ENCODE measurements at places on chromosomes 13 and 19.

DNA sequence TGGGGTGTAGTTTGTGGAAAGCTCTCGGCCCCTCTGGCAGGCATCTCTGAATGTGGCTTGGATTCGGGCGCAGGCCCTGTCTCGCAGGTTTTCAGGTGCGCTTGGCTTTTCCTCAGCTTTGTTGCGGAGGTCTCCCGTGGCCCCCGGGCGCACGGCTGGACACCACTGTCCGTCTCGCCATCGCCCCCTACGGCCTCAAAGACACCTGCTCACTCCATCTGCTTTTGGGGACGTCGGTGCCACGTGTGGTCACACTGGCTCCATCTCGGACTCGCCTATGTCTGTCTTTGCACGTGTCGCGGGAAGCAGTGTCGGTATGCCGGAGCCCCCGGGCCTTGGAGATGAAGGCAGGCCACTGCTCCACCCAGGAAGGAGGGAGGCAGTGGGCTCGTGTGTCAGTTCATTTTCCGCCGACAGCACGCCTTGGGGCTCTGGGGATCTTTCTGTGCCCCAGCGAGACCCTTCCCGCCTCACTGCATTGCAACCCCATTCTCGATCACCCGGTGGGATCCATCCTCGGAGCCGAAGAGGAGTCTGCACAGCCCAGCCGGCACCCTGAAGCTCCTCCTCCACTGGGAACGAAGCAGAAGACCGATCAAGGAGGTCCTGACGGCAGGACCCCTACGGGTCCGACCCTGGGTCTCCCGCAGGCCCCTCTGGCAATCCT, 42.1 kb downstream of the ZNF146 start:
- no peak for DNase-seq

- DNase-seq, result no peak
These were observed 298.7 kb downstream of the HS6ST3 start for GRCh38 chr13:96388598-96388997.

GRCh38 chr19:6521718-6522646, 8.8 kb upstream of the TNFSF9 start:
- DNase-seq, result no peak

DNA sequence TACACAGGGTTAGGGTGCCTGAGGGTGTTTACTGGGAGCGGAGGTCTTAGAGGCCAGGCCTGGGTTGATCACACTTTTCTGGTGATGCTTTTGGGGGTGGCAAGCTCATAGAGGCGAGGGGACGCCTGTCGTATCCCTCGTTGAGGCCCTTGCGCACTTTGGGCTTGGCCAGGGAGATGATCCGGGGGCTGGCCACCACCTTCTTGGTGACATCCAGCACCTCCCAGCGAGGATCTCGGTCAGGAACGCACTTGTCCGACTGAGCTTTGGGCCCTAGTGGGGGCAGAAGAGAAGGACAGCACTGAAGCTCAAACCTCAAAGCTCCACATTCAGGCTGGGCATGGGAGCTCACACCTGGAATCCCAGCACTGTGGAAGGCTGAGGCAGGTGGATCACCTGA, 17.6 kb upstream of the MIER2 start:
- DNase-seq, result no peak

DNA sequence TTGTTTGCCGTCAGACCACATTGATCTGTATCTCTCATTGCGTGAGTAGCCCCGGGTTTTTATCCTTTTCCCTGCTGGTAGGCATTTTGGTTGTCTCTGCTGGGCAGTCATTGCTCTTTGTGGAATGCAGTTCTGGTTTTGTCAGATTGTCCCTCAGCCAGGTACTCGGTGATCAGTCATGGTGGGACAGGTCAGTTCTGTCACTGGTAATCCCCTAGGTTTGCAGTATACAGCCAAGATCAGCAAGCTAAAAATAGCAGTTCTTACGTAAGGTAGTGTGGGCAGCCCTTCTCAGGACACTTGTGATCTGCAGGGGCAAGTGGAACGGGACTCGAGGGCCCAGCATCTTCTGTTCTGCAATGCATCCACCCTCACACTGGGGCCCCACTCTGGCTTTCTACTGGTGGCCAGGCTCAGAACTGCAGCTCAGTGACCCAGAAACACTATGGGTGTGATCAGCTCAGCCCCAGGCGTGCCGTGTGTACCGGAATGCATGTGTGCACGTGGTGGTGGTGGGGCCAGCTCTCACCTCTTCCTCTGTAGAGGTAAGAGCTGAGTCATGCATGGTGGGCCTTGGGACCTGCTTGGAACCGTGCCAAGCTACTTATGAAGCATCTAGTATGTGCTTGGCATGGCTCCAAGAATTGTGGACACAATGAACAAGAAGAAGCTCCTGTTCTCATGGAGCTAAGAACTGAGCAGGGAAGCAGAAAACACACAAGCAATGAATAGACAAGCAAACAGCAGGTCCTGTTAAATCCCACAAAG, 6.3 kb downstream of the PLEKHF1 start:
- no peak for DNase-seq

DNA sequence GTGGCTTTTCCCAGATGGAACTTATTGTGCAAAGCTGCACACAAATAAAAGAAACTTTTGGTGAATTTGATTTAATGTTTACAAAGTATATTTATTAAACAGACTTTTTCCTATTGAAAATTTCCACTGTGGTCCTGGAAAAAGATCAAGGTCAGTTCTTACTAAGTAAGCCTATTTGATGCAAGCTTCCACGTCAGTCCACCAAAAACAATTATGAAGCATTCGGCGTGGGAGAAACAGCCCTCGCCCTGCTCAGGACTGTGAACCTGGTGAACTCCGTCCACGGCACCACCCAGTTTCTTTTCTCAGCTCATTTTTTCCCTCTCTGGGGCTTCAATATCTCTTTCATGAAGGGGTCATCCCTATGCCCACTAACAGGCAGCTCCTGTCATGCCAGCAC, 149.8 kb downstream of the EFNB2 start:
- DNase-seq, result no peak

GRCh38 chr19:46574533-46574932, 26.6 kb upstream of the CALM3 start:
- DNase-seq, result no peak

DNA sequence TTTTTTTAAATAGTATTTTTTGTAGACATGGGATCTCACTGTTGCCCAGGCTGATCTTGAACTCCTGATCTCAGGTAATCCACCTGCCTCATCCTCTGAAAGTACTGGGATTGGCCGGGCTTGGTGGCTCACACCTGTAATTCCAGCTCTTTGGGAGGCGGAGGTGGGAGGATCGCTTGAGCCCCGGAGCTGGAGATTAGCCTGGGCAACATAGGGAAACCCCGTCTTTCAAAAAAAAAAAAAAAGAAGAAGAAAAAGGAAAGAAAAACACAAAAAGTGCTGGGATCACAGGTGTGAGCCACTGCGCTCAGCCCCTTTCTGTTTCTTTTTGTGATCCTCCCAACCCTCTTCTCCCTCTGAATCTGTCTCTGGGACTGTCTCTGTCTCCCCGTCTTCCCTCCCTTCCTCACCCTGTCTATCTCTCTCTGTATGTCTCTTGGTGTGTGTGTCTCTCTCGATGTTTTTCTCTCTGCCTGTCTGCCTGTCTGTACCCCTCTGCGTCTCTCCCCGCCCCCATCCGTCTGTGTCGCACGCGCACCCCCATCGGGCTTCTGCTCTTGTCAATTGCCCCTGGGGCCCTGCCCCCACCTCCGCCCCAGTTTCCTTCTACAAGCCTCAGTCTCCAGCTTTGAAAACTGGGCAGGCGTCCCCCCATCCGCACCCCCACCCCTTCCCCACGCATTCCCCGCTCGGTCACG, 540 bp upstream of the ZFP36 start:
- DNase-seq, result no peak

GRCh38 chr13:51645154-51645650, 60.9 kb downstream of the WDFY2 start:
- no peak for DNase-seq

GRCh38 chr13:34951528-34951927, 9.5 kb downstream of the NBEA start:
- no peak for DNase-seq

DNA sequence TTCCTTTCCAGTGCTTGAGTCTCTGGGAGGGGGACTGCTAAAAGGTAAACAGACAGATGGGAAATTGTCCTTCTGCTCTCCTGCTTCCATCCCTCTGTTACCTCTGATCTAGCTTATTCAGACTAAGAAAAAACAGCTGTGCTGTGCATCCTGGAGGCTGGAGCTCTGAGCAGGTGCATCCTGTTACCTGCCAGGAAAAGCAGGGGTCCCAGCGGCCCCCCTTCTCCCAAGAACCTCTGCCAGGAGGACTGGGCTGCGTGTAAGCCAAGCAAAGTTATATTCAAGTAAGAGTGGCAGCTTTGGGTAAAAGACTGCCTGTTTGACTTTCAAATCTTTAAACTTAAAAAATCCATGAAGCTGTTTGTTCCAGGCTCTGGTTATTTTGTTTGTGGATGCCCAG, 75.1 kb downstream of the C13orf42 start:
- DNase-seq, result no peak

- DNase-seq, result no peak
These were observed 20.6 kb upstream of the OLFM2 start for GRCh38 chr19:9956956-9957355.

GRCh38 chr13:27967203-27967735, 1.8 kb downstream of the CDX2 start:
- DNase-seq, result no peak

- DNase-seq, result no peak
These were observed 38.4 kb downstream of the LTBP4 start for GRCh38 chr19:40639638-40639982.

GRCh38 chr13:28049215-28049614, 51.2 kb downstream of the FLT3 start:
- DNase-seq, result no peak

GRCh38 chr13:64029343-64030093, 2613.9 kb upstream of the PCDH20 start:
- no peak for DNase-seq

DNA sequence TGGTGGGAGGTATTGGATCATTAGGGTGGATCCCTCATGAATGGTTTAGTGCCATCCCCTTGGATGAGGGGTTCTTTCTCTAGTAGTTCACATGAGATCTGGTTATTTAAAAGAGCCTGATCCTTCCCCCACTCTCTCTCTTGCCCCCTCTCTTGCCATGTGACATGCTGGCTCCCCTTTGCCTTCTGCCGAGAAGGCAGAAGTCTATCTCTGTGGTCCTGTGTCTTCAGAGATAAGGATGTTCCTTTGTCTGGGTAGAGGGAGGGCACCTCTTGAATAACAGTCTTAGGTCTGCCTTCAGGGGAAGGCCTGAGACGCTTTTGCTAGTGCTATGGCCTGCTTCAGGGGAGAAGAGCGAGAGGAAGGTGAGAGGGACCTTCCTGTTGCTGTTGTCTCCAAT, 2.0 kb upstream of the ZDHHC20 start:
- DNase-seq, result no peak

- no peak for DNase-seq
These were observed 13.3 kb downstream of the SLC25A42 start for GRCh38 chr19:19077103-19077502.

- DNase-seq, result no peak
These were observed 510.3 kb downstream of the GPC6 start for GRCh38 chr13:93736909-93737308.

DNA sequence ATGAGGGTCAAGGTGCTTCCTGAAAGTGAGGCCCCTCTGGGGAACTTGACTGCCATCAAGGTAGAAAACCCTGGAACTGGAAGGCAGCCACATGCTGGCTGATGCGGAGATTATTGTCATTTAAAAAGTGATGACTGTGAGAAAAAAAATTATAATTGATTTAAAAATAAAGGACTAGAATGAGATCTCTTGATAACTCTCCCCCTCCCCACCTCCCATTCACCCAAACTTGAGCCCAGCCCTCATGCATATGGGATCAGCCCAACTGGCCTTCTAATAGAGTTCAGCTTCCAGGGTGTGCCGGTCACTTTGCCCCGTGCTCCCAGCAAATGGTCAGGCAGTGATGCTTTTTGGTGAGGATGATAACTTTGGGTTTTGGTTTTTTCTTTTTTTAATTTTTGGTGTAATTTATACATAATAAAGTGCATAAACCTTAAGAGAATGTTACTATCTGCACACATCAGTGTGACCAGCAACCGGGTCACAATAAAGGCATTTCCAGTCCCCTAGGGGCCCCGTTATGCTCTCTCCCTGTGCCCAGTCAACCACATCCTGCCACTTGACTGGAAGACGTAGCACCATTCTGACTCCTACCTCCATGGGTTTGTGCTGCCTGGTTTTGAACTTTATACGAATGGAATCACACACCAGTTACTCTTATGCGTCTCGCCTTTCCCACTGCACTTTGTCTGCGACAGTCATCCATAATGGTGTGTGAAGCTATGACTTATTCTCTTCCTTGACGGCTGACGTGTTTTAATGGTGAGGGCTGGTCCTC, 187.9 kb downstream of the USP12 start:
- no peak for DNase-seq

DNA sequence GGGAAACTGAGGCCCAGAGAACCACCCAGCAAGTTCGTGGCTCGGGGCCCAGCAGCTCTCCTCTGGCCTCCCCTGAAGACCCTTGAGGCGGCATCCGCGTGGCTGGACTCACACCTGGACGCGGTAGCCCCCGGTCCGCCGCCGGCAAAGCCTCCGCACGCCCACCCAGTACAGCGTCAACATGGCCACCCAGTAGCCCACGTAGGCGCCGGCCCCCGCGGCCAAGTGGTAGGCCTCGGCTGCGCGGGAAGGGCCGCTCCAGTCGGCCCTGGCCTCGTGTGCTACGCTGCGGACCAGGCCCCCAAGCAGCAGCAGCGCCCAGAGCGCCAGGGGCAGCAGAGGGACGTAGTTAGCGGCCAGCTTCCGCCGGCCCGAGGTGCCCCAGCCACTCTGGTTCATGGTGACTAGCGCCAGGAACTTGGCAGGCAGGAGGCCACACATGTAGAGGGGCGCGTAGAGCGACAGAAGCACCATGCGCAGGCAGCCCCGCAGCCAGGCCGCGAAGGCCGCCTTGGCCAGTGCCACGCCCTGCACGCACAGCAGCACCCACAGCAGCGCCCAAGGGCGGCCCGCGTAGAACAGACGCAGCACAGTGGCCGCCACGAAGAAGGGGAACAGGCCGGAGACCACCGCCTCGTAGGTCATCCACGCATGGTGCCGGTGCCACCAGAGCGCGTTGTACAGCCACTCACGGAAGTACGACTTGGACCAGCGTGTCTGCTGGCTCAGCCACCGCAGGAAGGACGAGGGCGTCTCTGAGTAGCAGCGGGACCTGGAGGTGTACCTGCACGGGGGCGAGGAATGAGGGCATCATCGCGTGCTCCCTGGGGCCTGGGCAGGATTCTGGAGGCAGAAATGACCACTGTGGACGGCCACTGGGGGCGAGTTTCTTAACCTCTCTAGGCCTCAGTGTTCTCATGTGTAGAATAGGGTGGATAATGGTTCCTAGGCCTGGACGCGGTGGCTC, 10.2 kb downstream of the HAS1 start:
- DNase-seq, result no peak

DNA sequence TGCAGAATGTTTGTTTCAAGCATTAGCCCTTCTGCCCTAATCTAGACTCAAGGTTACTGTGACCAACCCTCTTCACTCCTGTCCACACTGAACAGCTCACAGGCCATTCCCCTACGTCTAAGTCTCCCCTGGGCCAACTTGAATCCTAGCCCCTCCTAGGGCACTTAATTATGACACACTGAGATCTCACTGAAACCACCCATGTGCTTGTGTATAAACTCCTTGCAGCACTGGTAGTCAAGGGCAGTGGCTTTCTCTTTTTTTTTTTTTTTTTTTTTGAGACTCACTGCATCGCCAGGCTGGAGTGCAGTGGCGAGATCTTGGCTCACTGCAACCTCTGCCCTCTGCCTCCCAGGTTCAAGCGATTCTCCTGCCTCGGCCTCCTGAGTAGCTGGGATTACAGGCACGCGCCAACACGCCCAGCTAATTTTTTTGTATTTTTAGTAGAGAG, 1.9 kb upstream of the AKT2 start:
- DNase-seq, result no peak
